Esophagus muscularis mucosa (tissue), 4 donors: ENCODE measurements at places on chromosomes 2 and 18. TPM values are rescaled to one million over a fixed set of nuclear protein-coding genes. Genes with fewer than 3 reads are reported as not detected.

The CCL20 gene
- total RNA-seq: 3.5 TPM

DNA sequence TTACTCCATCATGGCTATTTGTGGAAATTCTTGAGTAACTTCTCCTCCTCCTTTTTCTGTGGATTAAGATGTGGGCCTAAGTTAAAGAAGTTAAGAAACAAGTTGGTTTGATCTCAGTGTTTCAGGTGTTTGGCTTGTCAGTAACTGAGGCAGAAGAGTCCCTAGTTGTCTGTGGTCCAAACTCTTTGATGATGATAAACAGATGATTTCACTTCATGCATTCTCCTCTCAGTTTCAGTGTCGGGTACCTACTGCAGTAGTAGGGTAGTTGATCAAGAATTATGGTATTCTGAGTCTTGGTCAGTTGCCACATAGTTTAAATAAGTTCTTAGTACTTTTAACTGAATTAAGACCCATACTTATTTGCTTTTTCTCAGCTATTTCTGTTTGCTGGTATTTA, 85.6 kb downstream of the NCOA1 start:
- DNase-seq: no peak
- peaks cover 7% of the 10 kb centered on the region for H3K4me1 ChIP-seq
- H3K36me3 ChIP-seq: no peaks in the 10 kb centered on the region
- H3K27ac ChIP-seq: no peak overlapping the region

DNA sequence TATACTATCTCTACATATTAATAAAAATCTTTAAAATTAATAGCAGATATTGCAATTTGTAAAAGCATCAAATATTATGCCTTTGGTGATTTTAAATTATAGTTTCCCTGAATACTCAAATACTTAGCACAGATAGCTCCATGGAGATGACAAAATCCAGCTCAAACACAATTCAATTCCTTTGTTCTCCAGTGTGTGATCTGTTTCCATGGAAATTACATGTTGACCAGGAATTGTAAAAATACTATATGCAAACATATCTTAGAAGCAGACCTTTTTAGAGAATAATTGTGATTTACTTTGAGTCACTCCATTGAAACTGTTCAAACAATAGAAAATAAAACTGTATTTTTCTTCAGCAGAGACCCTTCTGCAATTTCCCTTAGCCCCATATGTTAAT, 68.3 kb downstream of the FAM161A start:
- no peak overlapping the region for H3K4me3 ChIP-seq
- H3K4me1 ChIP-seq: no peaks in the 10 kb centered on the region
- H3K27me3 ChIP-seq: no peaks in the 10 kb centered on the region
- no peak overlapping the region for H3K27ac ChIP-seq
- no peaks in the 10 kb centered on the region for H3K36me3 ChIP-seq
- no peak for DNase-seq

The HOXD13 gene
- total RNA-seq: not detected

- H3K4me3 ChIP-seq: no peak overlapping the region
- no peak overlapping the region for H3K27ac ChIP-seq
- H3K27me3 ChIP-seq: no peaks in the 10 kb centered on the region
- H3K4me1 ChIP-seq: no peaks in the 10 kb centered on the region
Observed at GRCh38 chr2:161999321-161999720, 74.7 kb downstream of the DPP4 start.

DNA sequence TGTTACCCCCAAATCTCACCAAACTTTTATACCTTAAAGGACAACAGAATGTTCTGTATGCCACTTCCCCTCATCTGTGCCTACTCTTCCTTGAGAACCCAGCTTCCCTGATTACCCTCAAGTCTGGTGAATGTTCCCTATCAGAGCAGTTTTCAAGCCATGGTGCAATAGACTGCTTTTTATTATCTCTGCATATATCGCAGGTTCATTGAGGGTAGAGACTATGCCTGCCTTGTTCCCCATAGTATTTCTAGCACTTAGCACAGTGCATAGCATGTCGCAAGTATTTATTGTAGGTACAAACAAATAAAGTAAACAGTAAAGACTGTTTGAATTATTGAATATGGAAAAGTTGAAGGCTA, 146.6 kb downstream of the HAUS1 start:
- no peaks in the 10 kb centered on the region for H3K27me3 ChIP-seq
- peaks cover 15% of the 10 kb centered on the region for H3K4me1 ChIP-seq
- H3K27ac ChIP-seq: no peak overlapping the region
- H3K4me3 ChIP-seq: no peak overlapping the region
- H3K36me3 ChIP-seq: no peaks in the 10 kb centered on the region
- no peak for DNase-seq

- no peak overlapping the region for H3K27ac ChIP-seq
- H3K4me3 ChIP-seq: no peak overlapping the region
- peaks cover 19% of the 10 kb centered on the region for H3K4me1 ChIP-seq
- H3K27me3 ChIP-seq: peaks cover under 1% of the 10 kb centered on the region
- no peak for DNase-seq
- H3K36me3 ChIP-seq: no peaks in the 10 kb centered on the region
Observed at GRCh38 chr2:240239325-240239724, 98.9 kb upstream of the OTOS start.

The FARSB gene
- total RNA-seq: 14.4 TPM

- H3K4me1 ChIP-seq: no peaks in the 10 kb centered on the region
- no peak overlapping the region for H3K27ac ChIP-seq
- no peaks in the 10 kb centered on the region for H3K36me3 ChIP-seq
Observed at GRCh38 chr18:54767098-54767497, 61.2 kb upstream of the RAB27B start.

The BMP10 gene
- not detected for total RNA-seq

DNA sequence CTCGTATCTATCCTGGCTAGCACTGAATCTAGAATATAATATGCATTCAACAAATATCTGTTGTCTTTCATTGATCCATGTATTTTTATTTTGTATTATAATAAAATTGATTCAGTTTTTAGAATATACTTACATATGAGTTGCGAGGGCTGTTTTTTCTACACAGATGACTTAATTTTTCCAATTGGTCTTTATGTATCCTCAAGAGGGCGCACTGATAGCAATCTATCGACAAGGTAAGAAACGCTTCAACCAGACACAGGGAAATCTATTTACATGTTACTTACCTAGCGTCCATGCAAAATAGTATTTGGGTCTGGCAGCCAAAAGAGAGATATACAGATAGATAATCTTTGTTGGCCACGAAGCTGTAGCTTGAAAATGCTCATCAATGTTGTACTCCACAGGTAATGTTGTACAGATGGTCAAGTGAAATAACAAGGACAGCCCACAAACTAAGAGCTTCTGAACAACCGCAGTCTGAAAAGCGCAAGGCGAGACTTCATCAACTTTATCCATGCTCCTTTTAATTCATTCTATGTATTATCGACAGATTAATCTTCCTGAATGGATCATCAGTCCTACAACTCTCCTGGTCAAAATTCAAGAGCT, 35.5 kb upstream of the KIDINS220 start:
- H3K4me3 ChIP-seq: no peak overlapping the region
- no peaks in the 10 kb centered on the region for H3K4me1 ChIP-seq
- no peak overlapping the region for H3K27ac ChIP-seq
- H3K27me3 ChIP-seq: no peaks in the 10 kb centered on the region
- H3K36me3 ChIP-seq: peaks cover 19% of the 10 kb centered on the region

GRCh38 chr2:154495455-154495868, 203.0 kb upstream of the KCNJ3 start:
- no peak overlapping the region for H3K27ac ChIP-seq
- H3K27me3 ChIP-seq: no peaks in the 10 kb centered on the region
- no peaks in the 10 kb centered on the region for H3K4me1 ChIP-seq
- H3K4me3 ChIP-seq: no peak overlapping the region
- DNase-seq: no peak

DNA sequence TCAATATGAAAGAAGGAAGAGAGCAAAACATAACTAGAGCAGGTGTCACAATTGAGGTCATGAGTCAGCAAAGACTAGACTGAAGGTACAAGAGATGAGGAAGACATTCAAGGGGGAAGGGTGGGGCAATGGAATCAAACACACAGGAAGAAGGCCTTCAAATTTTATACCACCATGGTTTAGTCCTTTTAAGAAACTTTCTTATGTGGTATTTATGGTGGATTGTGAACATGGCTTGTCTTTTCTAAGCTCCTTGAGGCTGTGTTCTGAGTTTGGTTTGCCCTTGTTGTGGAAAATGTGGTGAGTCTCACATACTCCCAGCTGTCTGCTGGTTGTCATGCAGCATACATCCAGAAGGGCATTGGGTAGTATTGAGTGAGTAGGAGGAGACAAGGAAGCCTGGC, 62.1 kb downstream of the NABP1 start:
- no peak overlapping the region for H3K27ac ChIP-seq
- DNase-seq: no peak
- no peak overlapping the region for H3K4me3 ChIP-seq
- H3K36me3 ChIP-seq: no peaks in the 10 kb centered on the region

DNA sequence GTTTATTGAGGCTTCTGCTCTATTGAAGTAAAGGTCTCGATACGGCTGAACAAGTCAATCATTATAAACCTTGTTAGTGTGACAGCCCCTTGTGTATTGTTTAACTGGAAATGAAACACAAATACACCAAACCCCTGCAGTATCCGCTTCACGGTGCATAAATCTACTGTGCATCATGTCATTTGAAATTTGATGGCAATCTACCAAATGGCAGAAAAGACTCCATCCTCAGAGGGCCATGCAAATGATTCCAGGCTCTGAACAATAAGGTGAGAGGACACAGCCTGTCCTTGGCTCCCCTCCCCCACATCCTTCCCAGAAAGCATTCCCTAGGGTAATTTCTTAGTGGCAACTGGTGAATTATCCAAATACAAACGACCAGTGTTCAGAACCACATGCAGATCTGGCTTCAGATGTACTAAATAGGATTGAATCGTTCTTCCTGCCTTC, 80.6 kb downstream of the ADCYAP1 start:
- no peaks in the 10 kb centered on the region for H3K27me3 ChIP-seq
- no peak for DNase-seq
- H3K4me3 ChIP-seq: no peak overlapping the region
- H3K36me3 ChIP-seq: no peaks in the 10 kb centered on the region

The NEB gene
- 0.23 TPM for total RNA-seq

GRCh38 chr2:177147093-177147694, 65.4 kb upstream of the HNRNPA3 start:
- DNase-seq: no peak
- H3K36me3 ChIP-seq: no peaks in the 10 kb centered on the region
- peaks cover 14% of the 10 kb centered on the region for H3K4me1 ChIP-seq
- H3K27ac ChIP-seq: no peak overlapping the region
- H3K27me3 ChIP-seq: peaks cover 77% of the 10 kb centered on the region

The ACMSD gene
- total RNA-seq: not detected

DNA sequence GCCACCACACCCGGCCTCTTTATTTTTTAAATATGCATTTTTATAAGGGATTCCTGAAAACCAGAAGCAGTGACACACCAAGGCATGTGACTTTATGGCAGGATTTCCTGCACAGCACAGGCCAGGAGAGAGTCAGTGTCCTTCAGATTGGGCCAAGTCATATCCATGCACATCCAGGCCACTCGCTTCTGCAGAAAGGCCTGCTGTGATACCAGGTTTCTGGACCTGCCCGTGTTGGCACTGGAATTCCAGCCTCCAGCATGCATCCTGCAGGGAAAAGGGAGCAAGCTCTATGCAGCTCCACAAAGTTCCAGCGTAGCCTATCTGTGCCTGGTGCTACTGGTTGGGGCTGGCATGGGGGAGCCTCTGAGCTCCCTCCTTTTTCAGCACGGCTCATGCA, 36.8 kb downstream of the MEX3C start:
- no peak for DNase-seq
- no peaks in the 10 kb centered on the region for H3K4me1 ChIP-seq
- no peak overlapping the region for H3K27ac ChIP-seq
- no peak overlapping the region for H3K4me3 ChIP-seq
- no peaks in the 10 kb centered on the region for H3K27me3 ChIP-seq

The SCG2 gene
- 2.1 TPM for total RNA-seq

DNA sequence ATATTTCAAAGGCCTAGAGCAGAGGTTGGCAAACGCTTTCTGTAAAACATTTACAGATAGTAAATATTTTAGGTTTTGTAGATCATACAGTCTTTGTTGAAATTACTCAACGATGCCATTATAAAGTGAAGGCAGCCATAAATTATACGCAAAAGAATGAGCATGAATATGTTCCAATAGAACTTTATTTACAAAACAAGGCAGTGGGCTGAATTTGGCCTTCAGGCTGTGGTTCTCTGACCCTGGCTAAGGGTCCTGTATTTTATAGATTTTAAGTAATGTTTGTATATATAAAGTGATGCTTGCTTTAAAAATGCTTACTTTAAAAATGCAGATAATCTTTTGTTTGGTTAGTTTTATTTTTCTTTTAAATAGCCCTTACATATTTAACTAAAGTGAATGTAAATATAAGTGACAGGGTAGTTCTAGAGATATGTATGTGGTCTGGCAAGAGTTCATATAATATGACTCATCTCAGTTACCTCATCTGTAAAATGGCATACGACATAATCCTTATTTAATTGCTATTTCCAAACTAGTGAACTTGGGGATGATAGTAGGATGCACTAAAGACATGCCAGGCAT, 51.7 kb upstream of the ATP5MC3 start:
- H3K27me3 ChIP-seq: no peaks in the 10 kb centered on the region

DNA sequence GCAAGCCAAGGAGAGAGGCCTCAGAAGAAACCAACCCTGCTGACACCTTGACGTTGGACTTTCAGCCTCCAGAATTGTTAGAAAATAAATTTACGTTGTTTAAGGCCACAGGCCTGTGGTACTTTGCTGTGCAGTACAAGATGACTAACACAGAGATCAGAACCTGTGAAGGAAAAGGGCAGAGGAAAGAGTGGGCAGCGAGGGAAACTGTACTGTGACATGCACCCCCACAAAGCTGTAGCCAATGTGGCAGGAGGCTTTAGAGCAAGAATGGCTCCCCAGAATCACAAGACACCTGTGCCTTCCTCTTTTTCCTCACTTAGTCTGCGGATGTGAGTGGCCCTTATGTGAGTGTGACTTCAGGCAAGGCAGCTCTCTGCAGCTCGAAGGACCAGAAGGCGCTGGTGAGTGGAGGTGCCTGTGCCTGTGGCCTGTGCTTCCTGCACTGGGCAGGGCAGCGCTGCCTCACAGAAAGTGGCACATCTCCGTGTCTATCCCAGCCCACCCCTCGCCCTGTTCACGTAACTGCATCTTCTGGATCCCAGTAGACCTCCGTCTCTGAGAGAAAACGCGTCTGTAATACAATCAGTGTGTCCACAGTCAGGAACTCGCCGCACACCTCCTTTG, 89.5 kb downstream of the MRPS9 start:
- H3K36me3 ChIP-seq: no peaks in the 10 kb centered on the region
- H3K27ac ChIP-seq: no peak overlapping the region
- no peaks in the 10 kb centered on the region for H3K27me3 ChIP-seq
- H3K4me3 ChIP-seq: no peak overlapping the region
- no peaks in the 10 kb centered on the region for H3K4me1 ChIP-seq

DNA sequence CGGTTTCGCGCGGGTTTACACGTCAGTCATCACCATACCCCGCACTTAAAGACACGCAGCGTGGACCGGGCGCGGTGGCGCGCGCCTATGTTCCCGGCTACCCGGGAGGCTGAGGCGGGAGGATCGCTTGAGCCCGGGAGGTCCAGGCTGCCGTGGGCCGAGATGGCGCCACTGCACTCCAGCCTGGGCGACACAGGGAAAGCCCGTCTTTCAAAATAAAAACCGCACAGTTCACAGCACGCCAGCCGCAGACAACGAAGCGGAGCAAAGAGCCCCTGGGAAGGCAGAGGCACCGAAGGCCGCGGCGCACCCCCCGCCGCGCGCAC, 328 bp downstream of the DTYMK start:
- H3K4me1 ChIP-seq: peaks cover 24% of the 10 kb centered on the region
- peaks cover 4% of the 10 kb centered on the region for H3K36me3 ChIP-seq
- peak overlapping the region; percentile 85 for H3K4me3 ChIP-seq
- peak overlapping the region; percentile 96 for H3K27ac ChIP-seq
- no peaks in the 10 kb centered on the region for H3K27me3 ChIP-seq
- DNase-seq: no peak

GRCh38 chr18:58135183-58135641, 91.2 kb downstream of the NEDD4L start:
- H3K27me3 ChIP-seq: no peaks in the 10 kb centered on the region
- no peak for DNase-seq
- H3K4me1 ChIP-seq: peaks cover 16% of the 10 kb centered on the region
